ENCODE measurements at places on chromosomes 13 and 19. TPM values are rescaled to one million over a fixed set of nuclear protein-coding genes. Genes with fewer than 3 reads are reported as not detected.

Gene SLAIN1
- 16.8 TPM for total RNA-seq

Gene COX7A1
- not detected for total RNA-seq

Gene ZNF528
- 10.6 TPM for total RNA-seq

Gene ANKRD27
- 24.0 TPM for total RNA-seq

Gene ERICH6B
- not detected for total RNA-seq

Data from epithelial cell of proximal tubule (primary cell).